Stimulated activated effector memory CD8-positive, alpha-beta T cell treated with anti-CD3 and anti-CD28 coated beads, Interleukin-12 subunit alpha, Interleukin-12 subunit beta, amount 100 ng/mL, for 72 hours (primary cell): ENCODE measurements at places on chromosomes 12 and 14.
A peak's percentile ranks its signal among the peaks of the same experiment; 100 is the strongest.

GRCh38 chr14:104933746-104934733, 9.4 kb downstream of the PLD4 start:
- no peak for DNase-seq

DNA sequence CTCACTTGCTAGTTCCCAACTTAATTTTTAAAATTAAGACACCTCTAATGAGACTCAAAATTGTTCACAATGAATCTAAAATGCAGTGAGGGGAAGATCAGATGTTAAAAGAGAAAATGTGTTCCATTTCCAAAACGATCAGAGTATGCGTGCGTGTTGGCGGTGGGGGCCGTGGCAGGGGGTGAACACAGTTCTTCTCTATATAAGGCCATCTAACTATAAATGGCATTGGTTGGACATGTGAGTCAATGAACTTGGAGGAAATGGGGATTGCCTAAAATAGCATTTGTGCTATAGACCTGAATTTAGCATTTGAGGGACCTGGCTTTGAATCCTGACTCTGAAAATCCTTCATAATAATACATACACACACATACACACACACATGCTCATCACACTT, 149.4 kb downstream of the FOXN3 start:
- no peak for DNase-seq

DNA sequence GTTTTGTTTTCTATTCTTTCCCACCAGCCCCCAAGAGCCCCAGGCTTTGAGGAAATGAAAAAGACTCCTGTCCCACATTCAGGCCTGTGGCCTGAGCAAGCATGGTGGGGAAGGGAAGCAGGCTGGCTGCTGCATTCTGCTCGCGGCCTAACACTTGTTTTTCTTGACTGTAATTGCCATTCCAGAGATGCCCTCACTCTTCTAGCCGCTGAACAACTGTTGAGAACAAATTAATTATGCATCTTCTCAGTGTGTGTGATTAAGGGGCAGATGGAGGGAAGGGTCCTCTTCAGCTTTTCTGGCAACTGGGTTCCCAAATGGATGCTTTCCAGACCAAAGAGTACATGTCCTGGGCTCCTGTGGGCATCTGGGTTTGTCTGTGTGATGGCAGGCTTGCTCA, 43.3 kb downstream of the ADCK1 start:
- DNase-seq, result no peak

GRCh38 chr12:95116773-95117172, 43.4 kb upstream of the NR2C1 start:
- DNase-seq, result no peak

- DNase-seq, result no peak
Measured at GRCh38 chr14:70096866-70097265, 91.9 kb downstream of the SLC8A3 start.

DNA sequence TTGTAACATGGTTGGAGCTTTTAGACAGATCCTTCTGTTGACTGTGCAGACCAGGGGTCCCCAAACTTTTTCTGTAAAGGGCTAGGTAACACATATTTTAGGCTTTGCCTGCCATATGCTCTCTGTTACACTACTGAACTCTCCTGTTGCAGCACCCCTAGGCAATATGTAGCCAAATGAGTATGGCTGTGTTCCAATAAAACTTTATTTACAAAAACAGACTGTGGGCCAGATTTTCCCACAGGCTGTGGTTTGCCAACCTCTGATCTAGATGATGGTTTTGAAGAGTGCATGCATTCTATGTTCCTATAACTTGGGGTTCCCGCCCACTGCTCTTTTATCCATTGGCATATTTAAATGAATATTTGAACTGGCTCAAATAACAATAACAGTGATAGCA, 180.3 kb upstream of the VASH1 start:
- no peak for DNase-seq

- DNase-seq, result no peak
Measured at GRCh38 chr14:25389948-25390347, 340.0 kb upstream of the STXBP6 start.

- DNase-seq, result no peak
Measured at GRCh38 chr12:16880864-16881285, 274.9 kb upstream of the LMO3 start.

GRCh38 chr12:6120796-6121473, 3.5 kb downstream of the VWF start:
- no peak for DNase-seq

GRCh38 chr14:87196436-87196835, 796.5 kb downstream of the GALC start:
- no peak for DNase-seq

DNA sequence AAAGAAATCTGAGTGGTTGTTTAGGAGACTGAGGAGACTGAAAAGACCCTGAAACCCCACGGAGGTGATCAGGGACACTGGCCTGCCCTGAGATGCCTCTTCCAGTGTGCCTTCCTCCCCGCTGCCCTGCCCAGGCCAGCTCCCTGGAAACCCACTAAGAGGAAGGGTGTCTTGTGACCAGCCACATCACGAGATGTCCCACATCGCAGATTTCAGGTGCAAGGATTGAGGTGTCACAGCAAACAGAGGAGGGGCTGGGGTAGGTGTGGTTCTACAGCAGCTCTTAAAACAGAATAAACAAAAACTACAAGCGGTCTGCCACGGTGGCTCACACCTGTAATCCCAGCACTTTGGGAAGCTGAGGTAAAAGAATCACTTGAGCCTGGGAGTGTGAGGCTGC, 184.3 kb upstream of the C14orf180 start:
- DNase-seq, result peak; percentile 37

GRCh38 chr12:109740694-109741245, 27.1 kb downstream of the FAM222A start:
- no peak for DNase-seq

GRCh38 chr14:83556746-83557453, 1973.0 kb upstream of the FLRT2 start:
- DNase-seq, result no peak

DNA sequence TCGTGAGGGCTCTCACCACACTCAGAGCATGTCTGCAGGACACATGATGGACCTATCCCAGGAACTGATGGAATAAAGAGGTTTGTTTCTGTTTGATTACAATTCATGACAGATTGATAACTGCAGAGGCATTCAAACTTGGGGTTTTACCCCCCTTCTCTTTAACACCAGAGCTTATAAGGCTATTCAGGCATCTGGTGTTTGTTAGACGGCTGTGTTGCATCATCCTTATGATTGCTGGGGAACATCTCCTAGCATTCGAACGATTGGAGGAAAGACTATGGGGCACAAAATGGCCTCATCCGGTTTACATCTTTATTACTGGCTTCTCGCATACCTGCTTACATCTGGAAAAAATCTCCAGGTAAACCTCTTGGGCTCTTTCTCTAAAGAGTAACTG, 191.8 kb downstream of the MSRB3 start:
- DNase-seq, result no peak

DNA sequence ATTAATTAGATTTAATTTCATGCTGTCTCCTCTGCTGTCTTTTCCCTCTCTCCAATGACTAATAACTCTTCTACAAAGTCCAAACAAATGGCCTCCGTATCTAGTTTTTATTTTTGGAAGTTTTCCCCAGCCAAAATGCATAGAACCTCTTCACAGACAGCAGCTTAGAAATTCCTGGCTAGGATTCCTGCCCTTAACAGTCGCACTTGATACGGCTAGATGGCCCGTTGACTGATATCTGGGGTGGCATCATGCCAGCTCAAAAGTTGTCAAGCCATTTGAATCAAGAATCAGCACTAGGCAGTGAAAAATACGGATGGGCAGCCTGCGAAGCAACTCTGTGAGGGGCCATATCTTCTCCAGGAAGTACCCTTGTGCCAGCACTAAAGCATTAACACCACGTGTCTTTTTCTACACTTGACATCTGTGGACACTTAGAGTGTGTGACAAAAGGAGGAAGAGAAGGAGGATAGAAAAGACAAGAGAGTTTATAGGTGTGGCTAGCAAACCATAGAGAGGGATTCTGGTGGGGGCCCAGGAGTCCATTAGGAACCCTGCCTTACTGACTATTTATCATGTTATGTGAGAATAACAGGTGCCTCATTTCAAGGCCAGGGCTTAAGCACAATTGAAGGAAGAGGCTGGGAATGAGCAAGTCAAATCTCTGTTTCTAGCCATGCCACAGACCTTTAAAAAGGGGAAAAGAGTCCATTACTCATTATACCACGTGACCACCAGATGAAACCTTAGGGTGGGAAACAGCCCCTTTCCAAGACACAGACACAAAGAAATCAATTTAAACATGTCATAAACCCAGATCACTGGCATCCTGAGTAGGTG, 39.2 kb upstream of the KRR1 start:
- DNase-seq, result no peak

GRCh38 chr12:103524238-103524875, 28.6 kb upstream of the C12orf42 start:
- no peak for DNase-seq

DNA sequence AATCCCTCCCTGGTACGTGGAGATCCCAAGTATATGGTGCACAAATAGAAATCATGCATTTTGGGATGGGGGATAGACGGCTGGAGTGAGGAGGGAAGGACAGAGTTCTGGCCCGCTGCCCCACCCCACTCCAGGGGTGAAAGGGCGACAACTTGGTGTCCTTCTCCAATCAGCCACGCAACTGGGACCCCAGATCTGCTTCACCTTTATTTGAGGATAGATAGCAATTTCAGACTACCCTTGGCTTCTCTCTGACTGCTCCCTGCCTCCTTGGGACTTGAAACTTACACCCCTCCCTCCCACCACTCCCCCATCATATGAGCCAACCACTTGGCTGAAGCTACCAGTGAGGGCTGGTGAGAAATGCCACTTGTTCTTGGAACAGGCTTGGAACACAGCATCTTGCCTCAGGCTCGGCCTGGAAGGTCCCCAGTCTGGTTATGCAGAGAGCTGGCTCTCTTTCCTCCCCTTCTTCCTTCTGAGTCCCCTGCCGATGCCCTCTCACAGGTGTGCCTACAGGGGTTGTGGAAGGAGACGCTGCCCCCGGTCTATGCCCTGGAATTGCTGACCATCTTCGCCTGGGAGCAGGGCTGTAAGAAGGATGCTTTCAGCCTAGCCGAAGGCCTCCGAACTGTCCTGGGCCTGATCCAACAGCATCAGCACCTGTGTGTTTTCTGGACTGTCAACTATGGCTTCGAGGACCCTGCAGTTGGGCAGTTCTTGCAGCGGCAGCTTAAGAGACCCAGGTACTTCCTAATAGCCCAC, 8.1 kb downstream of the OAS3 start:
- no peak for DNase-seq

DNA sequence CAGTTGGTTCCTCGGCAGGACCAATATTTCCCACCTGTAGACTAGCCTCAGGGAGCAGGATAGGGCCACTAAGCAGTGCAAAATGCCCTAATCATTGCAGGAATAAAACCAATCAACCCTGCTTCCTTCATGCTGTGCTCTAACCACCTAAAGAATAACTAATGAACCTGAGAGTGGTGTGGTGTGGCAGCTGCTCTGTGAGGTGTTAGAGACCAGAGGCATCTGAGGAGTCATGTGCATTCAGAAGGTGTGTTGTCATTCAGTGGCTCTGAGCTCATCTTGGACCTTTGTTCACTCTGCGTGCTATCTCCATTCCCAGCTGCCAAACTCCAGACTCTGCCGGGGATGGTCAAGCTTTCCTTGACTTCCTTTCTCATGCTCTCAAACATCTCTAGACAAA, 136.7 kb upstream of the EGLN3 start:
- DNase-seq, result no peak
